ENCODE measurements at places on chromosomes 4 and X. TPM values are rescaled to one million over a fixed set of nuclear protein-coding genes. Genes with fewer than 3 reads are reported as not detected.
A peak's percentile ranks its signal among the peaks of the same experiment; 100 is the strongest.

USP51 gene
- 0.66 TPM for total RNA-seq

CLTRN gene
- not detected for total RNA-seq

CT45A10 gene
- not detected for total RNA-seq

SPANXC gene
- not detected for total RNA-seq

CCSER1 gene
- total RNA-seq, result 55.7 TPM

VCX3A gene
- not detected for total RNA-seq

MMRN1 gene
- total RNA-seq, result 11.0 TPM

TLR10 gene
- 1.3 TPM for total RNA-seq

MFAP3L gene
- total RNA-seq, result 87.4 TPM

GRCh38 chrX:39020051-39020669, 218.9 kb downstream of the MID1IP1 start:
- no peaks in the 10 kb centered on the region for H3K36me3 ChIP-seq
- no peak overlapping the region for H3K4me3 ChIP-seq
- no peak for DNase-seq

DNA sequence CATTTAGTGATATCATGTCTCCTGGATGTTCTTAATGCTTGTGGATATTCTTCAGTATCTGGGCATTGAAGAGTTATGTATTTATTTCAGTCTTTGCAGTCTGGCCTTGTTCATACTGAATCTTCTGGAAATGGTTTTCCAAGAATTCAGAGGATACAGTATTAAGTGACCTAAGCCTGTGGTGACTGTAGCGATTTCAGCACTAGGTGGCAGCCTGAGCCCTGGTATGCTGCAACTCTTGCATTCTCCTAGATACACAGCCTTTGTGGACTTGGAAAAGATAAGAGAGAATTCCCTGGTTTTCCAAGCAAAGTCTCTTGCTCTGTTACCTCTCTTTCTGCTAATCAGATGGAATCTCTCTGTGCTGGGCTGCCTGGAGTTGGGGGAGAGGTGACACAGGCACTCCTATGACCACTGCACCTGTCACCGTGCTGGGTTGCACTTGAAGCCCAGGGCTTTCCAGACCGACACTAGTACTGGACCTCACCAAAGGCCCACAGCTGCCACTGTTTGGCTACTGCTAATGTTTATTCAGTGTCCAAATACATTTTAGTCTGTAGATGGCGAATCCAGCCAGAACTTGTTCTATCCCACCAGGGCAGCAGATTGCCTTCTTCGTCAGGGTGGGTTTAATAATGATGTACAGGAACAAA, 19.3 kb upstream of the SPIN2A start:
- H3K4me3 ChIP-seq, result no peak overlapping the region
- H3K4me1 ChIP-seq, result no peaks in the 10 kb centered on the region
- H3K36me3 ChIP-seq, result no peaks in the 10 kb centered on the region
- no peak overlapping the region for H3K27ac ChIP-seq
- H3K27me3 ChIP-seq, result peaks cover 12% of the 10 kb centered on the region

GRCh38 chr4:153781717-153782416, 7.0 kb downstream of the SFRP2 start:
- no peaks in the 10 kb centered on the region for H3K4me1 ChIP-seq
- no peak for DNase-seq
- H3K27ac ChIP-seq, result peak overlapping the region; percentile 80
- no peaks in the 10 kb centered on the region for H3K36me3 ChIP-seq
- H3K4me3 ChIP-seq, result no peak overlapping the region

DNA sequence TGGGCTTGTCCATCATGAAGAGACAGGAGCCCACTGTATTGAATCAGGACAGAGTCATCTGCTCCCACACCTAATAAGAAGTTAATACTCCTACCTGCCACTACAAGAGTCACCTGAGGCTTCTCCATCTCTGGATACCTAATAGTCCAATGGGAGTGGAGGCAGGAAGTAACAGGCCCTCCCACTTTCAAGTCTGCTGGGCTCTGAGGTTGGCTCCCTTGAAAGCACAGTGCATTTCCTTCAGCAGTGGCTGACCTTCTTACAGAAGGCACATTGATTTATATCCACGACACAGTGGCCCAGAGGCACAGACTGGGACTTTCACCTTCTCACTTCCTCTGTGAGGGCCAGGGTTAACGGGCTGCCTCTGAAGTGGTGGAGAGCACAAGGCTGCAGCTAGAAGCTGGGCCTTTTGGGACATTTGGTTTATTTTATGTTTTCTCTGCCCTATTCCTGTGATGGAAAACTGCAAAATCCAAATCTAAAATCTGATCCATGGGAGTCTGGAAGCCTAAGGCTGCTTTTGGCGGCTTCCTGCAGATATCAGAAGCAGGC, 38.1 kb downstream of the FRG2 start:
- no peaks in the 10 kb centered on the region for H3K36me3 ChIP-seq
- no peak for DNase-seq
- H3K4me3 ChIP-seq, result no peak overlapping the region
- H3K27ac ChIP-seq, result no peak overlapping the region

GRCh38 chrX:52426810-52427209, 58.0 kb downstream of the XAGE2 start:
- H3K27me3 ChIP-seq, result peaks cover 48% of the 10 kb centered on the region
- H3K4me3 ChIP-seq, result no peak overlapping the region
- H3K4me1 ChIP-seq, result no peaks in the 10 kb centered on the region
- DNase-seq, result no peak

DNA sequence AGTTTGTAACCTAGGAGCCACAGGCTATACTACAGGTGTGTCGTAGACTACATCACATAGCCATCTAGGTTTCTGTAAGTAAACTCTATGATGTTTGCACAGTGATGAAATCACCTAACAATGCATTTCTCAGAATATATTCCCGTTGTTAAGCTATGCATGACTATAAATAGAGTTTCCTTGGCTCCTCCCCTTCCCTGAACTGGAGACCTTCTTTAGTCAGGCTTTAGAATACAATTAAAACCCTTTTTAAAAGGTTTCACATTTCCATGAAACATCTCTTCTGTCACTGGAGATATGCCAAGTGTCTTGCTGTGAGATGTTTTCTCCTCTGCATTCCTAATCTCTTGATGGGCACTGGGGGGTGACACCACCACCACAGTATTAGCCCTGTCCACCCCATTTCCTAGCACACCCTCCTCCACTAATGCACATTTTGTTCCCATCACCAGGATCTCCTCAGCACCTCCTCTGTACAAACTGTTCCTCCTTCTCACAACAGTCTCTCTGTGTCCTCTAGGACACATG, 334.6 kb upstream of the CPEB2 start:
- no peak overlapping the region for H3K4me3 ChIP-seq
- DNase-seq, result no peak
- H3K4me1 ChIP-seq, result no peaks in the 10 kb centered on the region
- peak overlapping the region; percentile 77 for H3K27ac ChIP-seq

DNA sequence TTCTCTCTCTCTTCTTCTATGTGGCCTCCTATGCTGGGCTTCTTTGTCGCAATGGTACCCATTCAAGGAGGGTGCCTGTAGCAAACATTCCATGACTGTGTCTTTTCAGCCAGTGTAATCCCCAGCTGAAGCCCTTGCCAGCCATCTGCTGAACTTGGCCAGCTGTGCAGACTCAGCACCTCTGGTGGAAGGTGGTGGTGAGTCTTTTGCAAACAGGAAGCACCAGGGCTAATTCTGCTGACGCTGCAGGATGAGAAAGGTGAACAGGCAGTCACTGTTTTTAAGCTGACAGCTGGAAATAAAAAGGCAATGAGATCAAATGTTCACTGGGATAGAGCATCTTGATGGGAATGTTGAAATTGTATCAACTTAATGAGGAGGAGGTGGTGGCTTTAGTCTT, 298.7 kb upstream of the CLNK start:
- H3K4me3 ChIP-seq, result no peak overlapping the region
- H3K27me3 ChIP-seq, result no peaks in the 10 kb centered on the region
- no peaks in the 10 kb centered on the region for H3K36me3 ChIP-seq
- DNase-seq, result no peak
- no peaks in the 10 kb centered on the region for H3K4me1 ChIP-seq
- H3K27ac ChIP-seq, result no peak overlapping the region

- peak overlapping the region; percentile 68 for H3K4me3 ChIP-seq
- DNase-seq, result peak; percentile 57
- H3K27me3 ChIP-seq, result no peaks in the 10 kb centered on the region
- H3K27ac ChIP-seq, result peak overlapping the region; percentile 98
- H3K4me1 ChIP-seq, result peaks cover 4% of the 10 kb centered on the region
- no peaks in the 10 kb centered on the region for H3K36me3 ChIP-seq
These were observed 1.1 kb downstream of the MAML3 start for GRCh38 chr4:140152751-140153418.

DNA sequence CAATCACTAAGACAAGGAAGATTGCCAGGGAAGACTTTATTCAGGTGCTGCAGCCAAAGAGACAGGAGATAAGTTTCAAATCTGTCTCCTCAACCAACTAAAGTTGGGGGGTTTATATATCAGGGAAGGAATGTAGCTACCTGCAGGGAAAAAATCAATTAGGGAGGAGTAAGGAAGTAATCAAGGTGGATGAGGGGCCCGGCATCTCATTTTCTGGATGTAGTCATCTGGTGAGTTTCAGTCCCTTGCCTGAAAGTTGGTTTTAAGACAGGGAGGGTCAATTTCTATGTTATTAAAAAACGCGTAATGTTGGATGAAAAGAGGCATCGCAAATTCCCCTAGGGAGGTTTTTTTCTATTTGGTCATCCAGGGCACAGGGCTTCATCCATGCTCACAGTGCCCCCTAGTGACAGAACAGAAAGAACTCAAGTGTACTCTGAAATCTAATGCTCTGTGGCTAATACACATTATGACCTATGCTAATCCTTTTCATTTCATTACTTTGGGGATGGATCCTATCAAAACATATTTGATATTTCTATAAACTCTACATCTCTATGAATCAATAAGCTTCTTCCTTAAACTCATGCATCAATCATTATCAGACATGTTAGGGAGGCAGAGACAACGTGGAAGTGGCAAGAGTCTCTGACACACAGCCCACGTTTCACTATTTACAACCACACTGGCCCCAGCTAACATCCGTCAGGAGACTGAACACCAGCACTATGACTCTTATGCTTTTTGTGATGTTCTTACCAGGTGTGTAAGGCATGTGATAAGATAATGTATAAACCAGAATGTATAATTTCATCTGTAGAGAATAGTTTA, 1577.0 kb upstream of the TENM3 start:
- no peaks in the 10 kb centered on the region for H3K36me3 ChIP-seq
- H3K4me3 ChIP-seq, result no peak overlapping the region
- no peaks in the 10 kb centered on the region for H3K27me3 ChIP-seq
- H3K4me1 ChIP-seq, result no peaks in the 10 kb centered on the region

GRCh38 chr4:144970597-144970996, 127.4 kb downstream of the ANAPC10 start:
- no peaks in the 10 kb centered on the region for H3K36me3 ChIP-seq
- no peaks in the 10 kb centered on the region for H3K4me1 ChIP-seq
- H3K27me3 ChIP-seq, result no peaks in the 10 kb centered on the region
- H3K27ac ChIP-seq, result no peak overlapping the region

GRCh38 chr4:5204781-5205180, 153.5 kb downstream of the STK32B start:
- no peaks in the 10 kb centered on the region for H3K36me3 ChIP-seq
- no peaks in the 10 kb centered on the region for H3K4me1 ChIP-seq
- no peak for DNase-seq
- no peaks in the 10 kb centered on the region for H3K27me3 ChIP-seq

GRCh38 chr4:174222266-174222872, 61.1 kb downstream of the FBXO8 start:
- no peaks in the 10 kb centered on the region for H3K36me3 ChIP-seq
- DNase-seq, result no peak
- H3K27me3 ChIP-seq, result no peaks in the 10 kb centered on the region
- H3K27ac ChIP-seq, result no peak overlapping the region
- H3K4me3 ChIP-seq, result no peak overlapping the region

GRCh38 chrX:130418740-130419139, 17.0 kb downstream of the RBMX2 start:
- H3K36me3 ChIP-seq, result no peaks in the 10 kb centered on the region
- H3K27me3 ChIP-seq, result no peaks in the 10 kb centered on the region
- H3K4me1 ChIP-seq, result no peaks in the 10 kb centered on the region
- H3K4me3 ChIP-seq, result no peak overlapping the region
- no peak overlapping the region for H3K27ac ChIP-seq

DNA sequence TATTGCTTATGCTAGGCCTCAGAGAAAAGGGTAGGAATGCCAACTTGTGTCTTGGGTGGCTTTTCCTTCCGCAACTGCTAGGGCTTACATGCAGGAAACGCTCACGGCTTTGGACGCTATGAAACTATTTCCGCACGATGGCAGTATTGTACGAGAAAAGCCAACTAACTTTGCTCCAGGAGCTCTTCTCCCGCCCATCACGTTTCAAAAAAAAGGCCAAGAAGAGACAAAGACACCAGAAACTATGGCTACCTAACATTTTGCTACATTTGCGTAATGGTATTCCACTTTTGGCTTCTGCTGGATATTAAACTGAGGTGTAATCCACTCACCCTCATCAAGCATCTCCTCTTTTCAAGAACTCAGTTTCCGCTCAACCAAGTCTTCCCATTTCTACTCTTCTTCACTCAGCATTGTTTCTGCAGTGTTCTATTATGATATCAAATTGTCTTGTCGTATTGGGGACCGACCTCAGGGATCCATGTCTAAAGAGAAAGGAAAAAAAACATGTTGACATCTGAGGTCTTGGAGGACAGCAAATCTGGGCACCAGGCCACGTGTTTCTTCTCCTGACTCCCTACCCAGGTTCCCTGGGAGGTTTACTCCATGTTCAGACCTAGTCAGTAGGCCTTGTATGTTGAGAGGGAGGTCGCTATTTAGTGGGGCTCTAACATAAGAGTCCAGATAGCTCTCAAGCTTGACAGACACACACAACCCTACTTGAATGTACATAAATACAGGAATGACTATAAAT, 239.4 kb upstream of the STK26 start:
- DNase-seq, result peak; percentile 80
- H3K36me3 ChIP-seq, result no peaks in the 10 kb centered on the region
- no peak overlapping the region for H3K27ac ChIP-seq
- H3K4me1 ChIP-seq, result no peaks in the 10 kb centered on the region

- H3K4me1 ChIP-seq, result no peaks in the 10 kb centered on the region
- no peak for DNase-seq
- no peaks in the 10 kb centered on the region for H3K36me3 ChIP-seq
- no peaks in the 10 kb centered on the region for H3K27me3 ChIP-seq
- no peak overlapping the region for H3K27ac ChIP-seq
- no peak overlapping the region for H3K4me3 ChIP-seq
These were observed 5.1 kb downstream of the CTSO start for GRCh38 chr4:155948541-155948940.

GRCh38 chr4:52574036-52574435, 85.1 kb downstream of the USP46 start:
- H3K36me3 ChIP-seq, result no peaks in the 10 kb centered on the region
- no peaks in the 10 kb centered on the region for H3K27me3 ChIP-seq

GRCh38 chr4:47640911-47641310, 155.8 kb downstream of the ATP10D start:
- H3K4me3 ChIP-seq, result no peak overlapping the region
- no peaks in the 10 kb centered on the region for H3K36me3 ChIP-seq
- no peak overlapping the region for H3K27ac ChIP-seq
- H3K27me3 ChIP-seq, result no peaks in the 10 kb centered on the region

GRCh38 chr4:139704915-139705485, 39.4 kb downstream of the MGST2 start:
- no peak overlapping the region for H3K4me3 ChIP-seq
- no peaks in the 10 kb centered on the region for H3K27me3 ChIP-seq
